Right renal pelvis (tissue), 4 donors: ENCODE measurements at places on chromosomes 3 and 15.

- DNase-seq: no peak
Observed at GRCh38 chr3:48982686-48983085, 7.4 kb upstream of the P4HTM start.

- DNase-seq: no peak
Observed at GRCh38 chr3:50533316-50533715, 29.9 kb upstream of the CACNA2D2 start.

GRCh38 chr3:58249358-58250092 is 11.9 kb downstream of the ABHD6 start:
- DNase-seq: no peak

DNA sequence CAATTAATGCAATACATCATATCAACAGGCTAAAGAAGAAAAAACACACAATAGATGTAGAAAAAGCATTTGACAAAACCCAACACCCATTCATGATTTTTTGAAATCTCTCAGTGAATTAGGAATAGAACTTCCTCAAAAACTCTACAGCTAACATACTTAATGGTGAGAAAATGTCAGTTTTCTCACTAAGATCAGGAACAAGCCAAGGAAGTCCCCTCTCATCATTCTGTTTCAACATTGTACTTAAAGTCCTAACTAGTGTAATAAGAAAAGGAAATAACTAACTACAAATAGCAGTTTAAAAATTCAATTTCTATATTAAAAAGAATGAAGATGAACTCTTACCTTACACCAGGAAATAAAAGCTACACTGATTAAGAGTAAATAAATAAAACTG is 77.8 kb downstream of the DCLK3 start:
- no peak for DNase-seq

DNA sequence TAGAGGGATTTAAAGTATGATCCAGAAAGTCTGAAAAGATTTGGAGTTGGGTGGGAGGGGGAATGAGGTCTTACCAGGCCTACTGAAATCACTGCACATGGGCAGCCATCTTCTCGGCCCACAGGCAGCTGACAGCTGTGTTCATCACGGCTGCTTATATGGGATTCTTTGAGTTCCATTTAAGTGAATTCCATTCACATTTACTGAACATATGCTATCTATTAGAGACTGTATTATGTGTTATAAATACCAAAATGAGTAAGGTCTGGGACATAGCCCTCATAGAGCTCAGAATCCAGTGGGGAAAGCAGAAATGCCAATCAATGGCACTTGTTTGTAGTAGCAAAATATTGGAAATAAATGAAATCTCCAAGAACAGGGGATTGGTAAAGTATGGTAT is 91.1 kb downstream of the TRIM42 start:
- no peak for DNase-seq

DNA sequence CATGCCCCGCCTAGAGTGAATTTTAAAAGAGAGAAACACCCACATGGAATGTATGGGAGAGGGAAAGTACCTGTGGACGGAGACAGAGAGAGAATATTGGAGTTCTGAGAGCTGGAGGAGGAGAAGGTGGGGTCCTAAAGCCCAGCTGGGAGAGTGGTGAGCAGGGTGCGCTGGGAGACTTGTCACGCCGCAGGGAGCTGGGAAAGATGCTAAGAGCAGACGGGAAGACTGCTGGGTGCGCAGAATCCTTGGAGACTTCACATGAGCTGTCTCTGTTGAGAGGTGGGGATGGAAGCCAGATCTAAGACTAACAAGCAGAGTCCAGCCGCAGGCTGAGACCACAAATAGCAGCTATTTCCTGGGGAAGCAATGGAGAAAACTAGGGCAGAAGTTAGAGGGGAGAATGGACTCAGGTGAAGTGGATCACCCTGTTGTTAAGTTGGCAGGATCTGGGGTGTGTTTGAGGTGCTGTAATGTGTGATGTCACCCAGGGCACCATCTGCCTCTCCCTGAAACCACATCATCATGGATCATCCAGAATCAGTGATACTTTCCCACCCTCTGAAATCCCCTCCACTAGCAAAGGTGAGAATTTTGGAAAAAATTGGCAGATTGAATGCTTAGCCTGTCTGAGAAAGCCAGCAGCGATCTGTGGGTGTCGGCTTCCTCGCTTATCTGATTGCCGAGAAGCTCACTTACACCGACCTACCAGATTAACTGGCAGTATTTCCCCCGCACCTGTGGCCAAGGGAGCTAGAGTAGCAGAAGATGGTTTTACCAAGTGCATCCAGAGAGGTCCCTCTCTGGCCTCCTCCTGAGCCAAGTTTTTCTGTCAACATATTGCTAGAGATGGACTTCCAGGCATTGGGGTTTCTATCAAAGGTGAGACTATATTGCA is 174.8 kb upstream of the BHLHE40 start:
- no peak for DNase-seq

DNA sequence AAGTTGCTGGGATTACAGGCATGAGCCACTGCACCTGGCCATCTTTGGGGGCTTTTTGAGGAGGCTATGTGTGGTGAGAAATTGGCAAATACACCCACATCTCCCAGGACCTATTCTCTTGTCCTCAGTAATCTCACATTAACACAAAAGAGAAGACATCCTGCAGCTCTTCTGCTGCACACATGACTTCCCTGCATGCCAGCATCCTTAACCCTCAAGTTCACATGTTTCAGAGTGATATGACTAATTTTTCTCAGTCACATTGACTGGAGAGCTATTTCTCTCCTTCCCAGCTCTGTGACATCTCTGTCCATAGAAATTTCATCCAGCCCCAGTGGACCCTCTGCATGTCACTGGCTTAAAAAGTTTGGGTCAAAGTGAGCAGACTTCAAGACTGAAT is 1.9 kb upstream of the SKIC8 start:
- DNase-seq: no peak

GRCh38 chr3:54866251-54866650 is 61.6 kb downstream of the LRTM1 start:
- DNase-seq: no peak

GRCh38 chr3:148763156-148763680 is 64.4 kb upstream of the CPB1 start:
- DNase-seq: peak; percentile 38

DNA sequence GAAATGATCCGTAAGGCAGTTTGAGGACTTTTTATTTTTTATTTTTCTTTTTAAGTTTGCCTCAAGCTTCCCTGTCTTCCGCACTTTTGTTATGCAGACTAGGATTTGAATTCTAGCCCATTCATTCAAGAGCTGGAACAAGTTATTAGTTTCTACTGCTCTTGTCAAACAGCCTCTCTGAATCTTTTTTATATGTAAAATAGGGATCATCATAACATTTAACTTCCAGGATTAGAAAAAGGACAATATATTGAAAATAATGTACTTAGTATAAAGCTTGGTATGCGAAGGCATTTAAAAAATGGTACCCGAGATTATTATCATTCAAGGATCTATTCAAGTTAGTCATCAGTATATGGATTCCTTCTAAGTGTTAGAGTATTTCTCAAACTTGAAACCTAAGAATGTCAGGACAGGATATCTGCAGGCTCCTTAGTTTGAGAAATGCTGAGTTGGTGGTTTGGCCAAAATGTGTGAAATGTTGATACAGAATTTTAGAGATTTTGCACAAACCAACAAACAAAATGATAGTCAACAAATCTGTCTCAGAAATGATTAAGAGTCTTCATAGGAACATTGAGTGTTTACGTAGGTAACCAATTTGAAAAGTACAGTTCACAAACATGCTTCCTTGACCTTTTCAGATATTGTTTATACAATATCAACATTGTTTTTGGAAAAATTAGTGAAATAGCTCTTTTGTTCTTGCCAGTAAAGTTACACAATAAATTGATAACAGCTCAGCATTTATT is 40.5 kb upstream of the IGSF10 start:
- DNase-seq: no peak

DNA sequence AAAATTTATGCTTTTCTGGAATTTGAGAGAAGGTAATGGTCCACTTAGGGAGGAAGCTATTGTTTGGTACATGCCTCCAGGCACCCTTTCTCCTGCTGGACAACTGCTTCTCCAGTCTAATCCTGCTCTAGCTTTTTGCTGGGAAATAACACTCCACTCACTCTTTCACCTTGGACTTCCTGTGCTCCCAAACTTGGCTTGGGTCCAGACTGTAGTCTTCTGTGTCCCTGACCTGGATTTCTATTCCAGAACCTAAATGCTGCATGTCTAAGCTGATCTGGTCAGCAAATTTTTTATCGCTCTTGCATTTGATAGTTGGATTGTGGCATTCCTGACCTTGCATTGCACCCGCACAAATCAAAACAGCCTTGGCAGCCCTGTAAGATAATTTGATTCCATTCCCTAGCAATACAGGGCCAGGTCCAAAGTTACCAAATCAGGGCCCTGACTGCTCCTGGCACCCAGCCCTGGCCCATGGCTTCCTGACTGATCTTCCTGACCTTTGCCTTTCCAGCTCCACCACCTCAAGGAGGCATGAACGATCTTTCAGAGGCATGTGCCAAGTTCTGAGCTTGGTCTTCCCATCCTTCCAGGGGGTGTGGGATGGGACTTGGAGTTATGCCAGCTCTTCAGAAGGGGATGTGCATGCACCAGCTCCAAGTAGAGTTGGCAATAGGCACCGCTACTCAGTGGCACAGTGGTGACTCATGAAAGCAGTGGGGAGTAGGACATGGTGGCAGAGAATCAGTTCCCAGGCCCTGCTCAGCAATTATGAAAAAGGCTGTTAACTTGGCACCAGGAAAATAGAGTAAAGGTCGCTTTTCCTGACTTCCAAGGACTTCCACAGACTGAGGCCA is 43.9 kb upstream of the GOLGA8J start:
- DNase-seq: no peak

DNA sequence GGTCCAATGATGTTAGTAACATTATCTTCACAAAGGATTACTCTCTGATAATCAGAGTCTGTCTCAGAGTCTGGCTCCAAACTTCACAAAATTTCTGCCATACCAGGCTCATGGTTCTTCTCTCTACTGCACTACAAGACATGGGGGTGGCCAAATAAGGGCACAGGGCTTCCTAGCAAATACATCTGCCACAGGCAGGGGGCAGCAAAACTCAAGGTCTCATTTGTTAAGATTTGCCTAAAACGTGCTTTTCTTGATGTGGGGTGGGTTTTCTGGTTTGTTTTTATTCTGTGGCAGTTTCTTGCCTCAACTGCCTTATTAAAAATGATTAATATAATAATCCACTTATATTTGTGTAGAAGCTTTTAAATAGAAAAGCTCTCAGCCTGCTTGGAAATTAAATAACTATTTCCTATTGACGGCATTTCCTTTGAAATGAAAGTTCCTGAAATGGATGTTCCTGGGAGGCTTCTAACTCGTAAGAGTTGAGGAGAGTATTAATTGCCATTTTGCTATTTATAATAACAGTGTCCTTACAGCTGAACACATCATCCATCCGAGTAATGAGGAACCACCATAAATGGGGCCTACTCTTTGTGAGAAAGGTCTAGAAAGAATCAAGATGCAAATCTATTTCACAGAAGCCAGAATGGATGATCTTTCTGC is 53.8 kb downstream of the SST start:
- DNase-seq: no peak

GRCh38 chr3:55078876-55079275 is 151.0 kb upstream of the LRTM1 start:
- DNase-seq: no peak

DNA sequence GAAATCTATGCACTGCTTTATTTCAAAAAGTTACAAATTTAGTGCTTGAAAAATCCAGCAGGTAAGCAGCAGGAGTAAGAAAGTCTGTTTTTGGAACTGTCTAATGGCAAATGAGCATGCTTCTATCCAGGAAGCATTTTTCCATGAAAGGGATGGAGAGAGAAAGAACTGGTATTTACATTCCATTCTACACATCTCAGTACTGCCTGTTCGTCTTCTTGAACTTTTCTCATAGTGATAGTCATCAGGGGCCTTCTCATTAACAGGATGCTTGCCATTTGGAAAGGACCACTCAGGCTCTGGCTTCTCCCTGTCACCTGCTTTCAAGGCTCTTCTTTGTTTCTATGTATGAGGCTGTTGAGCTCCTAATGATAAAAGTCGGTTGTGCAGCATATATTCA is 267.3 kb upstream of the IL12A start:
- DNase-seq: no peak

DNA sequence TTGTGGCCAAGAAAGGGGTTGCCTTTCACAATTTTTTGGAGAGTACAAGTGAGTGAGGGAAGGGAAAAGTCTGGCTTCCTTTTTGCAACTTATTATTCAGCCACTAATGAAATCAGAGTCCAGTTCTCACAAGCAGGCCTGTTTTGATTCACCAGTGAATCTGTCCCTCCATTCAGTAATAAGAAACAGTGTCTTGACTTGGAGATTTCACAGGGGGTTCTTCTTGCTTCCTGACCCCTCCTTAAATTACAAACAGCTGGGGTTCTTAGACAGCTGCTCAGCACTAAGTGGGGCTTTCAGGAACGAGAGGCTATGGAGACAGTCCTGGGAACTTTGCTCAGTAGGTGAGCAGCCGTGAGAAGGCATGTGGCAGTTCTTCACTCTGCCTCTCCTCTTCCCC is 24.5 kb downstream of the SEMA3G start:
- DNase-seq: no peak

DNA sequence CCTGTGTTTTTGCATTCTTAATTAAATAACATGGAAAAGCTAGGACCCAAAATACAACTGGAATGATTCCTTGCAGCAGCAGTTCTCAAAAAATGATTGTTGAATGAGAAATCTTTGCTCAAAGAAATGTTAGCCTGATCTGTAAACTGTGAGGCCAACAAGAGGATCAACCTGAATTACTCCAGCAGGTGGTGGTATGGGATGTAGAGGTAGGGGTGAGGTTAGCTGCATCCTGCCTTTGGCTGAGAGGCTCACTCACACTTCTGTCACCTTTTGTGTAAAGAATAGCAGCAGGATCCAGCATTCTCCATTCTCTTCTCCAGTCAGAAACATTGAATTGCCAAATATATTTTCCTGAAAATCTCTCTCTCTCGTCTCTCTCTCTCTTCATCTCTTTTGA is 26.5 kb upstream of the FAM98B start:
- DNase-seq: no peak

- DNase-seq: no peak
Observed at GRCh38 chr15:76181705-76182107, 121.9 kb downstream of the TMEM266 start.

DNA sequence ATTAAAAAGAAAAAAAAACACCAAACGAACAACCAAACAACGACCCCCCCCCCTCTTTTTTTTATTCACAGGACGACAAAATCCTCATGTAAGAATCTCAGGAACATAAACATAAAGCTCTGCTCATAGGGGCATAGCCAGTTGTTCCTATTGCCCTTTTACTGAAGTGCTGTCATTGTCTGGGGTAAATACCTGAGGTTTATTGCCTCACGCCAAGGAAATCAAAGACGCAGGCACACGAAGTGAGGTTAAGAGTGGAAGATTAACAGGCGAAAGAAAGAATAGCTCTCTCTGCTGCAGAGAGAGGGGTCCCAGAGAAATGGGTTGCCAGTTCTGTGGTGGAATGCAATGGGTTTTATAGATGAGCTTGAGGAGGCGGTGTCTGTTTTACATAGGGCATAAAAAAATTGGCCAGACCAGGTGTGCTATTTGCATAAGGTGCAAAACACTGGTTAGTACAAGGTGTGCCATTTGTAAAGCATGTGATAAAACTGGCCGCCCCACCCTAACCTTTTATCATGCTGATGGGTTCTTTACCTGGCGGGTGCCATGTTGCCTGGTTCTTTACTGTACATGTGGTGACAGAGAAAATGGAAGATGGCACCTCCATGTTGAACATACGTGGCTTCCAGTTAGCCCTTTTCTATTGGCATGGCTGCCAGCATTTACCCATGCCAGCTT is 257.6 kb upstream of the ZPLD1 start:
- DNase-seq: no peak

- no peak for DNase-seq
Observed at GRCh38 chr3:186471771-186472170, 72.4 kb downstream of the CRYGS start.

- DNase-seq: no peak
Observed at GRCh38 chr3:44411031-44411645, 66.3 kb downstream of the ZNF445 start.
